ENCODE measurements at places on chromosomes 3 and 15.

- DNase-seq, result peak; percentile 83
Observed at GRCh38 chr3:8869613-8870012, 93.7 kb downstream of the RAD18 start.

DNA sequence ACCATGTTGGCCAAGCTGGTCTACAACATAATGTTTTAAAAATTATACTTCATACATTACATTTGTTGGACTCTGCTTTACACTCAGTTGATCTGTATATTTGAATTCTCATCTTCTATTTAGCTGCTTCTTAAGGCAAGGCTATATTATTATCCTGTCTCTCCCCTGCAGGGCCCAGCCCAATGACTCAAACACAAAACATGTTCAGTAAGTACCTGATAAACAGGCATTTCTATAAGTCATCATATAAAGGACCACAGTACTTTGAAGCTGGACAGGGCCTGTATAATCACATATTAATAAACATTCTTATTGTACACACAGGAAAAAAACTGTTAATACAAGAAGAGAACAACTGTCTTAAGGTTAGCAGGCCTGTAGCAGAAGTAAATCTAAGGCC, 36.2 kb downstream of the NGLY1 start:
- no peak for DNase-seq

GRCh38 chr3:102614585-102614984, 179.8 kb downstream of the ZPLD1 start:
- DNase-seq, result no peak

DNA sequence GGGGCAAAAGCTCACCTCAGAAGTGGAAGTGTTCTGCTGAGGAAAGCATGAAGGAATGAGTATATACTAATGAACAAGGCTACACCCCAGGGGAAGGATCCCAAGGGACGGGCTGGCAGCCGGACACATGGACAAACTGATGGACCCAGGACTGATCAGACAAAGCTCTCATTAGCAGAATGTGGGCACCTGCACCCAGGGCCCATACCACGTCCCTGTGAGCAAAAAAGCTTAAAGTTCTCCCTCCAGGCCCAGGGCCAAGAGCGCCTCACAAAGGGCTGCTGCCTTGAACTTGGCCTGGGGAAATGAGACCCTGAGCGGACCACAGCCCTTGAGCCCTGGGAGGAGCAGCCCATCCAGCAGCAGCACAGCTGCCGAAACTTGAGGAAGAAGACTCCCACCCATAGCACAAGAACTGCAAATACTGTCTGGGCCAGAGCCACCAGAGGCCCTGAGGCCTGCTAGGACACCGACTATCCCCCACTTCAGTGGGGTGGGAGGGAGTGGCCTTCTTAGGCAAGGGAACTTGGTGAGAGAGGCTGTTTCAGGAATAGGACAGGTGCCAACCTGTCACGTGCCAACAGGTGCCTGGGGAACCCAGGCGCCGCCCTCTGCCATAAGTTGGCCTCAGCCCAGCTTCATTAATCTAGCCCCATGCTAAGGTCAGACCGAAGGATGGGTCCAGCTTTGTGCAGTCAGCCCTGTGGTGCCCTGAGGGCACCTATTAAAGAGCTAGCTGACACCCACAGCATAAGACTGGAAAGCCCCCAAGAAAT, 2.3 kb upstream of the GMPPB start:
- no peak for DNase-seq

GRCh38 chr3:127064391-127065137, 81.6 kb downstream of the PLXNA1 start:
- peak; percentile 80 for DNase-seq

GRCh38 chr3:51642462-51642861, 28.6 kb upstream of the TEX264 start:
- no peak for DNase-seq

DNA sequence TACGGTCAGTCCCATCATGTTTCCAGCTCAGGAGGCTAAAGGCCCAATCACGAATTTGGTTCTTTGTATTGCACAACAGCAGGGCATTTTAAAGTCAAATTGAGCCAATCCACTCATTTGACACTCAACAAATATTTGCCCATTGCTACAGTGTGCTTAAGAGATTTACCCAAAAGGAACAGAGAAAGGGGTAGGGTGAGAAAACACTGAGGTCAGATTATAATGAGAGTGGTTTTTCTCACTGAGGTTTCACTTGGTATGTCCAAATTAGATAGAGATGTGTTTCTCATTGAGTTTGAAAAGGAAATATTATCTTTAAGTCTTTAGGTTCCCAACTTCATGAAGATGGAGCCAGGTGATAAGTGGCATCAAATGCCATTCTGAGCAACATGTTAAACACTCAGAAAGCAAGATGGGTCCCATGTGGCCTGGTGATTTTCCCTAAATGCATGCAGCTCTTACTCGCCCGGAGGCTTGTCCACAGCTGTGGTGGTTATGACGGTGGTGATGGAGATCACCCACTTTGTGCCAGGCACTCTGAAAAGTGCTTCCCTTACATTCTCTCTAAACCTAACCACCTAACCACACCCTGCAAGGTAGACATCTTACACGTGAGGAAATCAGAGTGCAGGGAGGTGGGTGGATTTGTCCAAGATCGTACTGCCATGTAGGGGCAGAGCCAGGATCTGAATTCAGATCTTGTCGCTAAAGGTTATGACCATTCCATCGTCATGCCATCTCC, 31.2 kb upstream of the USP3 start:
- DNase-seq, result no peak
